ENCODE measurements at places on chromosomes 12 and 14.

- no peak for DNase-seq
Measured at GRCh38 chr12:32025906-32026305, 66.7 kb downstream of the RESF1 start.

GRCh38 chr12:30106204-30106965 lies 322.6 kb upstream of the TMTC1 start:
- DNase-seq, result no peak

DNA sequence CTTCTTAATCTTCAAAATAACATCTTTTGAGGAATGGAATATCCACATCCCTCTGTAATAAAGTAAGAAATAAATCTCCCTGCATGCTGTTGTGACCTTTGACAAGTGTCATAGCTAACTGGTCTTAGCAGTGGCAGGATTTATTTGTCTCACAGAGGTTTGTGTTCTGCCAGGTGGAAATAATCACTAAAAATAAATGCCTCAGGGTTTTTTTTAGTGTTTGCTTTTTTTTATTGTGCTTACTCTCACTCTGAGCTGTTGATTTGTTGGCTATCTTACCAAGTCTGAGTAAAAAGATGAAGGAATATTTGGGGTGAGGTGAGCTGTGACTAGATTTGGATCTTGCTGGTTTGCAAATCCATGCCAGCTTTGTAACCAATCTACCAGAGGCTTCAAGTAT lies 285.4 kb downstream of the ALG10B start:
- no peak for DNase-seq

DNA sequence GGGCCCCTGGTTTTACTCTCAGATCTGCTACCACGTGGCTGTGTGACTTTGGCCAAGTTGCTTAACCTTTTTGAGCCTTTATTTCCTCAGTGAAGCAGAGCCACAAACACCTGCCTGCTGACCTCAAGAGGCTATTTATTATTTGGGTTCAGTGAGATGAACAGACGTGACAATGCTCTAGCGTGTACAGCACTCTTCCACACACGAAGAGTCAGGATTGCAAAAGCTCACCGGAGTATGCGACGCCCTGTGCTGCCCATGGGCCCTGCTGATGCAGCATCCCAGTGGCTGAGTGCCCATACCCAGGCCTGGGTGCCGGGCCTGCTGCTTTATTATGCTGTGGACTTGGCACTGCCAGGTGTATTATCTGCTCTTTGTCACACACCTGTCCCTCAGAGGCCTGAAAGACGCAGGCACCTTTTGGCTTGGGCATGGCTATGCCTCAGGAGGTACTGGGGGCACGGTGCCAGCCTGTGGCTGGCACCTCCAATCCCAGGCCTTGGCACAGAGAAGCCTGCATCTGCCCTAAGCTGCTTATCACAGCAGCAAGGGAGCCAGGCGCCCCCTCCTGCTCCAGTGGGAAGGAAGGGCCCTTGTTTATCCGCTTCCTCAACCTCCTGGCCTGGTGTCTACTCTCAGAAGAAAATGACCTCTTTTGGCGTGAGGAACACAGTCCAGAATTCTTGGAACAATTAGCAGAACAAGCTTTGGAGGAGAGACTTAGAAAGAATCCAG lies 22.3 kb upstream of the TC2N start:
- DNase-seq, result no peak

- no peak for DNase-seq
Measured at GRCh38 chr14:96745500-96746051, 51.6 kb upstream of the VRK1 start.
